ENCODE measurements at places on chromosomes 4 and X. TPM values are rescaled to one million over a fixed set of nuclear protein-coding genes. Genes with fewer than 3 reads are reported as not detected.

DNA sequence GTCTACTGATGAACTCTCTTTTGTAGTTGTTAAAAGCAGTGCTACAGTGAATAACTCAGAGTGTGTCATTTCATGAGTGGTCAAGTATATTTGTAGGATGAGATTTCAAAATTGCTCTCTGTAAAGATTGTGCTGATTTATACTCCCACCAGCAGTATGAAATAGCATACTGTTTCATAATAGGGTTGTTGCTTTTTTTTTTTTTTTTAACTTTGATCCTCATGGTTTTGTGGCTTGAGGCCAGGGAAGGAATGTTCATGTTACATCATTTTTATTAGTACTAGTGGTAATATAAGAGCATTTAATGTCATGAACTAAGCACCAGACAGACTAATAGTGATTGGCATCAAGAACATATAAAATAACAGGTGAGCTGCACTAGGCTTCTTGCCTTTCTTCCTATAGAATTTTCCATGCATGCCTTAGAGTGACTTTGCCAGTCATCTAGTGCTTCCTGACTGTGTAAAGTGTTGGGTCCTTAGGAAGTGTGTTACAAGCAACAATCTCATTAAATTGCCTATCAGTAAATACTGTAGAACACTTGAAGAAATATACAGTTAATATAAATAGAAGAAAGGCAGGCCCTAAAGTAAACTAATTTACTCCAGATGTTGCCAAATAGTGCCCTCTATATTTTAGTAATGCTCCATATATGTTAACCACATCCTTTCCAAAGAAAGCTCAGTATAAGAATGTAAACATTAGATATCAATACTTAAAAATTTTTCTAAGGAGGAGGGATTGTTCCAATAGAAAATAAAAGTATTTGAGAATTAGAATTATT lies 38.6 kb upstream of the MSMO1 start:
- H3K27me3 ChIP-seq = no peaks in the 10 kb centered on the region
- H3K4me1 ChIP-seq = no peaks in the 10 kb centered on the region
- no peak overlapping the region for H3K4me3 ChIP-seq
- no peaks in the 10 kb centered on the region for H3K36me3 ChIP-seq
- H3K27ac ChIP-seq = no peak overlapping the region

DNA sequence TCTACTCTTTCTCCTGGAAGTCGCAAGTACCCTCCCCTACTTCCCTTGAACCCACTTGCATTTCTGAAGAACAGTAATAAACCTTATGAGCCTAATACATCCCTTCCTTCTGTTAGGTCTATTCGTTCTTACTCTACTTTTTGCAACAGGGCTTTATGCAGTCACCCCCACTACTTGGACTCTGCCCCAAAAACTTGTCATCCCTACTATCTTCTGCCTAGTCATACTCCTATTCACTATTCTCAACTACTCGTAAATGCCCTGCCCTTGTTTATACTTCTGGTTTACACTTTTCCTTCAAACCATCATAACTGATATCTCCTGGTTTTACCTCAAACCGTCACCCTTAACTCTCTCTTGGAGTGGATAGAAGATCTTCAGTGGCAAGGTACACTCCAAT lies 55.2 kb upstream of the SLIT2 start:
- H3K27ac ChIP-seq = no peak overlapping the region
- H3K4me3 ChIP-seq = no peak overlapping the region
- no peak for DNase-seq
- H3K36me3 ChIP-seq = no peaks in the 10 kb centered on the region
- H3K27me3 ChIP-seq = no peaks in the 10 kb centered on the region

DNA sequence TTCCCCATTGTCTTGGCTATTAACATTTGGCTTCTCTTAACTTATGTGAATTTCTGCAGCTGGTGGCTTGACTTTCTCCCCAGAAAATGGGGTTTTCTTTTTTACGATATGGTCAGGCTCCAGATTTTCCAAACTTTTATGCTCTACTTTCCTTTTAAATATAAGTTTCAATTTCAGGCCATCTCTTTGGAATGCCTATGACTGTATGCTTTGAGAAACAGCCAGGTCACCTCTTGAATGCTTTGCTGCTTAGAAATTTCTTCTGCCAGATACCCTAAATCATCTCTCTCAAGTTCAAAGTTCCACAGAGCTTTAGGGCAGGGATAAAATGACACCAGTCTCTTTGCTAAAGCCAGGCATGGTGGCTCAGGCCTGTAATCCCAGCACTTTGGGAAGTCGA lies 212.9 kb upstream of the SMIM31 start:
- no peak overlapping the region for H3K27ac ChIP-seq
- H3K4me3 ChIP-seq = no peak overlapping the region
- H3K36me3 ChIP-seq = no peaks in the 10 kb centered on the region
- no peaks in the 10 kb centered on the region for H3K27me3 ChIP-seq
- DNase-seq = no peak

DNA sequence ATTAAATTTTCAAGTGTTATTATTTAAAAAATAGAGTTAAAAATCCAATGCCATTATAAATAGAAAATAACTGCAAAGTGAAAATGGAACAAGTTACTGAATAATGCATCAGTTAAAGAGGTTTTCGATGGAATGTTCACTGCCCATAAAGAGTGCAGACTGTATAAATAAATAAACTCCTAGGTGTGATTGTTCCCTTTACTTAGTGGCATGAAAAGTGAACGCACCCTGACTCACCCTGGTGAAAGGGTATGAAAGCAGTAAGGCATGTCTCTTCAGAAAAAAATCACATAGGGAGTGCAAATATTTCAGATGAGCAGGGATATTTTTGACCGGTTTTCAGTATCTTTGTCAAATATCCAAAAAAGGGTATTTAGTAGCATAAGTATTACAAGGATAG lies 387.8 kb downstream of the DCAF12L2 start:
- H3K27ac ChIP-seq = no peak overlapping the region
- H3K27me3 ChIP-seq = no peaks in the 10 kb centered on the region
- H3K4me1 ChIP-seq = no peaks in the 10 kb centered on the region
- H3K4me3 ChIP-seq = no peak overlapping the region
- H3K36me3 ChIP-seq = no peaks in the 10 kb centered on the region
- DNase-seq = no peak

GRCh38 chr4:88045021-88045420 lies 37.6 kb downstream of the PKD2 start:
- H3K36me3 ChIP-seq = peaks cover 66% of the 10 kb centered on the region
- H3K27me3 ChIP-seq = no peaks in the 10 kb centered on the region
- H3K4me3 ChIP-seq = no peak overlapping the region
- H3K27ac ChIP-seq = no peak overlapping the region

- H3K27me3 ChIP-seq = no peaks in the 10 kb centered on the region
- H3K27ac ChIP-seq = peak overlapping the region; percentile 71
- DNase-seq = peak; percentile 51
- no peaks in the 10 kb centered on the region for H3K36me3 ChIP-seq
Observed at GRCh38 chr4:184448821-184449220, 25.5 kb downstream of the IRF2 start.

- H3K27me3 ChIP-seq = no peaks in the 10 kb centered on the region
- H3K36me3 ChIP-seq = no peaks in the 10 kb centered on the region
- no peaks in the 10 kb centered on the region for H3K4me1 ChIP-seq
Observed at GRCh38 chr4:110354460-110354859, 121.5 kb upstream of the ENPEP start.

- no peak overlapping the region for H3K4me3 ChIP-seq
- no peak for DNase-seq
- H3K36me3 ChIP-seq = no peaks in the 10 kb centered on the region
- H3K27ac ChIP-seq = no peak overlapping the region
- H3K27me3 ChIP-seq = no peaks in the 10 kb centered on the region
Observed at GRCh38 chr4:31702326-31702725, 982.2 kb downstream of the PCDH7 start.

- DNase-seq = no peak
- H3K27me3 ChIP-seq = no peaks in the 10 kb centered on the region
- H3K4me3 ChIP-seq = no peak overlapping the region
Observed at GRCh38 chr4:10278071-10278470, 161.5 kb upstream of the WDR1 start.

DNA sequence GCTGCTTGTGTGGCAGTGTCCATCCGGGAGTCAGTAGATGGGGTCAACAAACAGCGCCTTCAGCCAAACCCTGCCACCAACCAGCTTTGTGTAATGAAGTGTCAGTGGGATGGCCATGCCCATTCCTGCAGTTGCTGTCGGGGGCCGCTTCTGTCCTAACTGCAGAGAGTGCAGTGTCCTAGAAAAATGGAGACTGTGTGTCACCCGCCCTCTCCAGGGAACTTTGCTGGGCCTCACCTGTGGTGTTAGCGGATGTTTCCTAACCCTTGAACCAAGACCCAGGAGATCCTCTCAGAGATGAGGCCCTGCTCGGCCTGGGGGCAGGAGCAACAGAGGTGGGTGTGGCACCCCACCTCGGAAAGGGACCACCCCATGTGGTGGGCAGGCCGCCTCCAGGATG lies 35.3 kb upstream of the HGFAC start:
- H3K4me3 ChIP-seq = no peak overlapping the region
- H3K27ac ChIP-seq = no peak overlapping the region
- H3K4me1 ChIP-seq = no peaks in the 10 kb centered on the region
- no peaks in the 10 kb centered on the region for H3K27me3 ChIP-seq

GRCh38 chr4:10054571-10055041 lies 33.3 kb upstream of the SLC2A9 start:
- H3K27ac ChIP-seq = no peak overlapping the region
- no peaks in the 10 kb centered on the region for H3K27me3 ChIP-seq
- no peaks in the 10 kb centered on the region for H3K36me3 ChIP-seq
- no peak for DNase-seq
- no peaks in the 10 kb centered on the region for H3K4me1 ChIP-seq
- no peak overlapping the region for H3K4me3 ChIP-seq

DNA sequence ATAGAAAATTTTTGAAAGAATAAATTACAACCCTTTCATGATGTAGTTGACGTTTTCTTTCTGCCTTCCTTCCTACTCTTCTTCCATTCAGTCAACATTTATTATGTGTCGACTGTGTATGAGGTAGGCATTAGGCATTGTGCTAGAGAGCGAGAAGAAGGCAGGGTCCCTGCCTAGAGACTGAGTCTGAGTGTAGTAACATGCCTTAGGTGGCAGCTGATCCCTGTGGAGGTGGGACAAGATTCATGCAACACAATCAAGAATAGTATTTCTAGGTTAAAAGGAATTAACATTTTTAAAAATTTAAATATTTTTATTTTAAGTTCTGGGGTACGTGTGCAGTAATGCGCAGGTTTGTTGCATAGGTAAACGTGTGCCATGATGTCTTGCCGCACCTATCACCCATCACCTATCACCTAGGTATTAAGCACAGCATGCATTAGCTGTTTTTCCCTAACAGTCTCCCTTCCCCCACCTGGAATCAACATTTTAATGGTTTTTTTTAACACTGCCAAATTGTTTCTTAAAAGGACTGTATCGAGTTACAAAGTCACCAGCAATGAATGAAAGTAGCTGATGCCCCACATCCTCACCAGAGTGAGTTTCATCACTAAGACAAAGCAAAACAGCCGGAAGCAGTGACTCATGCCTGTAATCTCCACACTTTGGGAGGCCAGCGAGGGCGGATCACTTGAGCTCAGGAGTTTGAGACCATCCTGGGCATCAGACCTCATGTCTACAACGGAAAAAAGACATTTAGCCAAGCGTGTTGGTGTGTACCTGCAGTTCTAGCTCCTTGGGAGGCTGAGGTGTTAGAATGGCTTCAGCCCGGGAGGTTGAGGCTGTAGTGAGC lies 84.0 kb downstream of the WWC2 start:
- H3K4me3 ChIP-seq = no peak overlapping the region
- H3K27ac ChIP-seq = no peak overlapping the region
- no peaks in the 10 kb centered on the region for H3K4me1 ChIP-seq
- H3K27me3 ChIP-seq = no peaks in the 10 kb centered on the region
- no peak for DNase-seq

GRCh38 chr4:154744341-154744926 lies 634 bp downstream of the LRAT start:
- peaks cover 18% of the 10 kb centered on the region for H3K27me3 ChIP-seq
- H3K36me3 ChIP-seq = no peaks in the 10 kb centered on the region
- no peak for DNase-seq
- H3K4me3 ChIP-seq = peak overlapping the region; percentile 68
- H3K27ac ChIP-seq = no peak overlapping the region

- no peaks in the 10 kb centered on the region for H3K4me1 ChIP-seq
- H3K36me3 ChIP-seq = no peaks in the 10 kb centered on the region
- H3K4me3 ChIP-seq = no peak overlapping the region
- DNase-seq = no peak
Observed at GRCh38 chrX:102697494-102697893, 14.8 kb upstream of the GPRASP2 start.

Gene PFKFB1
- not detected for total RNA-seq

Gene FGA
- not detected for total RNA-seq

Gene CNGA1
- total RNA-seq = 11.7 TPM

Gene RTL9
- total RNA-seq = not detected
